Uterine smooth muscle cell (primary cell): ENCODE measurements at places on chromosomes 5 and 9. TPM values are rescaled to one million over a fixed set of nuclear protein-coding genes. Genes with fewer than 3 reads are reported as not detected.

The EIF4EBP3 gene
- total RNA-seq = 0.77 and 1.1 TPM in 2 replicates

The ATP6V1G1 gene
- 114 and 162 TPM in 2 replicates for total RNA-seq

The OR13F1 gene
- total RNA-seq = not detected in 2 replicates

The TICAM2 gene
- 4.1 and 7.6 TPM in 2 replicates for total RNA-seq

The PCDHGC5 gene
- 2.3 and 2.9 TPM in 2 replicates for total RNA-seq
